ENCODE measurements at places on chromosomes 2 and 18.

- no peak for DNase-seq
Measured at GRCh38 chr18:44474591-44474990, 206.1 kb upstream of the SETBP1 start.

DNA sequence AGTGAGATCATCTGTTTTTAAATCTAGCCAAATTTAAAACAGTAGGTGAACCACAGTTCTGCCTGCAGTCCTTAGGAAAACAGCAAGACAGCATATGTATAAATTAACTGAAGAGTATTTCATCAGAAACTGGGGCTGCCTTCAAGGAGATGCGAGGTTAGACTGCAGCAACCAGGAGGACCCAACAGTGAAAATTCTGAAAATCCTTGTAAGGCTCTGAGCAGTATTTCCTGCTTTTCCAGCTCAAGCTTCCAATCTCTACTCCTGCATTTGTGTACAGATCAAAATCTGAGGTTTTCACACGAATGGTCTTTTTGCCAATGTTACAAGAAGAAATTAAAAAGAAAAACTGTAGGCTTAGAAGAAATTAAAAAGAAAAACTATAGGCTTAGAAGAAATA is 43.7 kb downstream of the CERKL start:
- DNase-seq, result no peak

DNA sequence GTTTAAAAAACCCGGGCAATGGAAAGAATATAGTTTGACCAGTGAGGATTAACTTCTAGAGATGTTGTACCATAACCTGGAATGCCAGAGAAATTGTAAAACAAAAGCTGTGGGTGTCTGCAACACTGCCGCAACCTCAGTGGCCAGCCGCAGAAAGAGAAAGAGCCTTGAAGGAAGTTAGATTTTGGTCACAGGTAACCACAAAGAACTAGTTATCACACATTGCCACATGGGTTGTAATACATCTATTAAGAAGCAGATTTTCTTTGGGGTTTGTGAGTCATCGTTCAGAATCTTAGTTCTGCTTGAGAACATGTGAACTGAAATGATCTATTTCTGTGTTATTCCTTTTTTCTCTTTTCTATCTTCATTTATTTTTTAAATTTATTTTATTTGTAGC is 222.9 kb upstream of the AGAP1 start:
- no peak for DNase-seq

GRCh38 chr2:202564226-202564625 is 70.5 kb upstream of the FAM117B start:
- DNase-seq, result no peak

DNA sequence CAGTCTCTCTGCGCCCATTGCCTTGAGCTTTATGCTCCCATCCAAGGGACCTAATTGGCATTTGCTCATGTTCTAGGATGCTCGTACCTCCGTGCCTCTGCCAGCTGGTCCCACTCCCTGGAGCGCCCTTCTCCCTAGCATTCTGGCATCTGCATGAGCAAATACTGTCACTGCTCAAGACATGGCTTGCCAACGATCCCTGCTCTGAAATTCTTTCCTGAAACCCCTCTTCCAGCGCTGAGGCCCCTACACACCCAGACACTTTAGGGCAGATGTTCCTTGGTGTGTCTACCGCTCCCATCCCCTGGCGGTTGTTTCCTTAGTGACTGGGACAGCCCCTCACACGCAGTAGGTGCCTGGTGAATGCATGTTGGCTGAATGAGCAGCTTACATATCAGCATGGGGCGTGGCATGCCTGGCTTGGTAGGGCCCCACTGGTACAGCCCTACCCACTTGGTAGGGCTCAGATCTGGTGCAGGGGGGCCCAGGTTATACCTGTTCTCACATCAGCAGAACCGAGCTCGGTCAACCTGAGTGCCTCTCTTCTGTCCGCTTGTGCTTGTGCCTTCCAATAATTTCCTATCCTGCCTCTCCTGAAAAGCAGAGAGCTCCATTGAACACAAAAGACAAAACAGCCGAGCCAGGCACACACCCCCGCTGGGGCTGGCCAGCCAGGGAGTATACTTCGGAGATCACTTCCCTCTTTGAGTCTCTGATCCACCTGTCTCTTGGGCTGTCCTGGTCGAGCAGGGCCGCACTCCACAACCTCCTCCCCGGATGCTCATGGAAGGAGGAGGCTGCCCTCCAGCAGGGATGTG is 59.2 kb downstream of the INHBB start:
- DNase-seq, result no peak
